ENCODE measurements at places on chromosomes 12 and 14.

DNA sequence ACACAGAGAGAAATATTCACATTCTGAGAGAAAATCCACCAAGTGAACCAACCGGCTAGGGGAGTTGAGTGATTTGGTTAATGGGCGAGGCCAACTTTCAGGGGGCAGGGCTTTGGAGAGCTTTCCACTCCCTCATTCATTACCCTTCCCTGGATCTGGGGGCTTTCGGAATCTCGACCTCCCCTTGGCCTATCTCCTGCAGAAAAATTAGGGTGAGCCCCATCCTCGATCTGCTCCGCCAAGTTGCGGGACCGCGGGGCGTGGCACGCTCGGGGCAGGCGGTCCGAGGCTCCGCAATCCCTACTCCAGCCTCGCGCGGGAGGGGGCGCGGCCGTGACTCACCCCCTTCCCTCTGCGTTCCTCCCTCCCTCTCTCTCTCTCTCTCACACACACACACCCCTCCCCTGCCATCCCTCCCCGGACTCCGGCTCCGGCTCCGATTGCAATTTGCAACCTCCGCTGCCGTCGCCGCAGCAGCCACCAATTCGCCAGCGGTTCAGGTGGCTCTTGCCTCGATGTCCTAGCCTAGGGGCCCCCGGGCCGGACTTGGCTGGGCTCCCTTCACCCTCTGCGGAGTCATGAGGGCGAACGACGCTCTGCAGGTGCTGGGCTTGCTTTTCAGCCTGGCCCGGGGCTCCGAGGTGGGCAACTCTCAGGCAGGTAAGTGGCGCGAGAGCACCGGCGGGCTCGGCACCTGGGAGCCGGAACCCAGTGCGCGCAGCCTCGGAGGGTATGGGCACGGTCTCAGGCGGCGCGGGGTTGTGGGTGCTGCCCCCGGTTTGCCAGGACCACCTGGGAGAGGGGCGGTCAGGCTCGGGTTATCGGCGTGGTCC is at the start of gene ERBB3:
TSS of gene ERBB3 (plus strand) at position 443 of the 833 bp plus-strand sequence. CDS start at position 579, 136 bp downstream.
- DNase-seq = peak; percentile 18

DNA sequence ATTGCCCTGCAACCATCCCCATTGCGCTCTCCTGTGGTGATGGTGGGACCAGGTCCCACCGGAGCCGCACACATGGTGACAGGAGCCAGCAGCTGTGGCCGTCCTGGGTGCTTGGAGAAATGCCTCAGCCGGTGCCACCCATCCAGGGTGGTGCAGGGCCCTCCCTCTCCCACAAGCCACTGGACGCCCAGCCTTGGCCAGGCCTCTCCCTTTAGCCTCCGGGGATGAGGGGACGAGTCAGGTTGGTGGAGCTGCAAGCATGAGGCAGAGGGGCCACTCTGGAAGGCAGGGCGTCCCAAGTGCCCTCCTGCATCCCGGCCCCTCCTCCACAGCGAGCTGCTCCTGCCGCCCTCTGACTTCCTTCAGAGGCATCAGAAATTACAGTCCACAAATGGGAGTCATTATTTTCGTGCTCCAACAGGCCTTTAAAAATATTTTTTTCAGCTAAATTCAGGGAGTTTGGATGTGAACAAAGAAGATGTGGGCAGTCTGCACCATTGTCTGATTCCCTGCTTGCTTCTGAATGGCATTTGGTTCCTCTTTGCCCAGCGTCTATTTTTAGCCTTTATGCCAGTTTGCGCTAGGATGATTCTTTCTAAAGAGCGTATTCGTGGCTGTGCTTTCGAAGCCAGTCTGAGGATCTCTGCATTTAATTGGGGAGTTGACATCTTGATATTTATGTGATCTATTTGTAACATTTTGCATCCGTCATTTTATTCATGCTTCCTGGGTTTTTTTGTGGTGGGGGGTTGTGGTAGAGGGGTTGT is 189.4 kb downstream of the ADGRD1 start:
- no peak for DNase-seq

DNA sequence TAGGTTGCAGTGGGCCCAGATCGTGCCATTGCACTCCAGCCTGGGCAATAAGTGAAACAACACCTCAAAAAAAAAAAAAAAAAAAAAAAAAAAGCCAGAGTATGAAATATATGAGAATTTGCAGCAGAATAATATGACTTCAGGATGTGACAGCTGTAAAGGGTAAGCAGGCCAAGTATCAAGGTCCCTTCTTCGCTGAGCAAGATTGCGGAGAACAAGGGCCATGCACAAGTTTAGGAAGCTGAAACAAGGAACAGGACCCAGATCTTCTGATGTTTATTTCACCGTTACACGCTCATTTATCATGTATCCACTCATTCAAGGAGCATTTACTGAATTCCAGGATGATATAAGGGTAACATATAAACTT is 659 bp upstream of the FOXJ2 start:
- no peak for DNase-seq

DNA sequence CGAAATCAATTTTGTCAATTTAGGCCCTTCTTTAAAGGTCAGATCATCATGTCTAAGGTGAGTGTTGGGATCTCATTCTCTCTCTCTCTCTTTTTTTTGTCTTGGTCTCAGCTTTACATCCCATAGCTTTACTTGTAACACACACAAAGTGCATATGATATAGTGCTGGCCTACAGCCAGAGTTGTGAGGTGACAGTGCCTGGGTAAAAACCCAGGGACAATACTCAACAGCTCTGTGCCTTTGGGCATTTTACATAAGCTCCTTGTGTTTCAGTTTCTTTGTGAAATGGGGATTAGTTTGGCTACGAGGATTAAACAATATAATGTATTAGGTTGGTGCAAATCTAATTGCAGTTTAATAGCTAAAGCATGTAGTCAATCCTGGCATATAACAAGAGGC is 40.2 kb downstream of the GRIP1 start:
- DNase-seq = no peak

DNA sequence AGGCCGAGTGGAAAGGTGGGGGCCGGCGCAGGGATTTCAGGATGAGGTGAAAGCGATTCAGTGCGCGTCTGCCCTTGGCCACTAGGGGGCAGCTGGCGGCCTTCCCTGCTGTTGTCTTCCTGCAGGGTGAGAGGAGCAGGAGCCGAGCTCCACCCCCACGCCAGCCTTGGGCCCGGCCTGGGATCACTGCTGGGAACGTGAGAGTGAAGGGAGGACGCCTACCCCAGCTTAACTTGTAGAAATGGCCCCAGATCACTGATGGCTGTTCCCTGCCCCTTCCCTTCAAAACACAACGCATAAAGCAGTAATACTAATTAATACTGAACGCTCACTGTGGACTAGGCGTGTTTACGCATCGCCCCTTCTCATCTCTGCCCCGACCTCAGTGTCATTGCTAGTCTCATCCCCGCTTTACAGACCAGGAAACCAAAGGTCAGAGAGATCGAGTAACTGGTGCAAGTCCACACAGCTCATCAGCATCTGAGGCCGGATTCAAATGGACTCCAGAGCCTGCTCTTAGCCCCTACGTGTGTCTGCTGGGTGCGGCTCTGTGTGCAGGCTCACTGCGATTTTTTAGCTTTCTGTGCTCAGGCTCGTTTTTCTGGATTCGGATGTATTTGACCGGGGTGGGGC is 24.3 kb downstream of the MVK start:
- peak; percentile 34 for DNase-seq

DNA sequence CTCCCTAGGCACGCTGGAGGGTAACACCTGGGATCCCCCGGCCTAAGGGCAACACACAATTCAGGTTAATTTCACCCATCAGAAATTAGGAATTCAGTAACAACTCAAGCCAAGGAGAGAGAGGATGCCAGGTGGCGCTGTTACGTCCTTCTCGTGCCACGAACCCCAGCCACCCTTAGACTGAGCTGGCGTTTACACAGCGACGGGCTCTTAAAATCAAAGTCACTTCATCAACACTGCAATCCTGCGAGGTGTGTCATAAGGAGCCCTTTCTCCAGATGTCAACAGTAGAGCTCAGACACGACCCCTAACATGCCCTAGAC is 110.6 kb upstream of the TMEM132D start:
- no peak for DNase-seq

DNA sequence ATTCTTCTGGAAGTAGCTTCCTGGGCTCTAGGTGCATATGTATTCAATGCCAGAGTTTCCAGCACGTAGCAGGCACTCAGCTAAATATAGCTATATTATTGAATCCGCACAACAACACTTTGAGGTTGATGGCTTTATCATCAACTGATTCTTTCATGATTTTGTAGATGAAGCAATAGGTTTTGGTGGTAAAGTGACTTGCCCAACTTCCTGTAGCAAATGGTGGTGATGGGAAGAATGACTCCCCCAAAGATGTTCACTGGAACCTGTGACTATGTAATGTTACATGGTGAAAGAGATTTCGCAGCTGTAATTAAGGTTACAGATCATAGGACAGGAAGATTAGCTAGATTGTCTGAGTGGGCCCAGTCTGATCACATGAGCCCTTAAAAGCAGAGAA is 3.2 kb downstream of the TDRD9 start:
- DNase-seq = no peak

DNA sequence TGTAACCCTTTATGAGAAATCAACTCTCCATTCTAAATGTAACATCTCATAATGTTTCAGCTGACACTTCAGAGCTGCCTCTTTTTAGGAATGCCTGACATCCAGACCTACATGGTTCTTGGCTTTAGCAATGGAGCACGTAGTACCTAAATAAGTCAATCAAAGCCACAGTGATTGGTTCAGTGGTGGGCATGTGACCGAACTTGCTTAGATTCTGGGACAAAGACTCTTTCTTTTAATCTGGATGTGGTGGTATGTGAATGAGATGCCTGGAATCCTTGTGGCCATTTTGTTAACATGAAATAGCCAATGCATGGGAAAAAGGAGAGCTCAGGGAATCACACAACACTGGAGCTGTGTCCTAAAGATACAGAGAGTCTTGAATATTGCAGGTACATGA is 11.8 kb downstream of the GPR65 start:
- DNase-seq = no peak

GRCh38 chr14:75972801-75973421 is 8.9 kb downstream of the TGFB3 start:
- DNase-seq = no peak

DNA sequence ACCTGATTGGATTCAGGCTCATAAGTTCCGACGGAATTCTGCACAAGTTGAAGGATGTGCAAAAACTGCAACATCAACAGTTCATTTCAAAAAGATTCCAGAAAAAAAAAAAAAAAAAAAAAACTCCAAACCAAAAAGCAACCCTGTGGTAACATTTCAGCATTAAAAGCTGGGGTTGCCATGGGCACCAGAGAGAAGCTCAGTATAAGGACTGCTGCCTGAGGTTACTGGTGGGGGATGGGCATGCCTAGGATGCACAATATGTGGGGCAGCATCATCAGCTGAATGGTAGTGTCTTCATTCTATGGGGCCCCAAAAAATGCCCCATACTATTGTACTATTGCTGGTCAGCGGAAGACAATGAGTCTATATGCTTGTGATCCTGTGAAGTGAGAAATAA is 44.7 kb downstream of the MBIP start:
- no peak for DNase-seq

GRCh38 chr12:90287585-90287984 is 578.9 kb upstream of the ATP2B1 start:
- DNase-seq = no peak

GRCh38 chr14:54713379-54713778 is 146.5 kb downstream of the SAMD4A start:
- DNase-seq = no peak

- DNase-seq = no peak
Measured at GRCh38 chr12:76480796-76481195, 78.8 kb downstream of the OSBPL8 start.

DNA sequence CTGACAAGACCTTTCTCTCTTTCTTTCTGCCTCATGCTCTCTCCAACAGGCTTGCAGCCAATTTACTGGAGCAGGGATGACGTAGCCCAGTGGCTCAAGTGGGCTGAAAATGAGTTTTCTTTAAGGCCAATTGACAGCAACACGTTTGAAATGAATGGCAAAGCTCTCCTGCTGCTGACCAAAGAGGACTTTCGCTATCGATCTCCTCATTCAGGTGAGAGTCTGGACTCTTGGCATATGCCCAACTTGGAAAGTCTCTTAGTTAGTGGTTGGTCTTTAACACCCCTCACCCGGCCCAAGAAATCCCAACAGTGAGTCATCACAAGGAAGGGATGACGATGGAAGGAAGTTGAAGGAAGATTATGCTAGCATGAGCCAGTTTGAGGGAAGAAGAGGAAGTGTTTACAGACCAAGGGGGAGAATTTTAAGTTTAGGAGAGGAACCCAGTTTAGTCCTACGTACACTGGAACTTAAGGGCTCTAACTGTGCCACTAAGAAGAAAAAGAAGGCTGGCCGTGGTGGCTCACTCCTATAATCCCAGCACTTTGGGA is 189.7 kb downstream of the ETV6 start:
- DNase-seq = no peak

DNA sequence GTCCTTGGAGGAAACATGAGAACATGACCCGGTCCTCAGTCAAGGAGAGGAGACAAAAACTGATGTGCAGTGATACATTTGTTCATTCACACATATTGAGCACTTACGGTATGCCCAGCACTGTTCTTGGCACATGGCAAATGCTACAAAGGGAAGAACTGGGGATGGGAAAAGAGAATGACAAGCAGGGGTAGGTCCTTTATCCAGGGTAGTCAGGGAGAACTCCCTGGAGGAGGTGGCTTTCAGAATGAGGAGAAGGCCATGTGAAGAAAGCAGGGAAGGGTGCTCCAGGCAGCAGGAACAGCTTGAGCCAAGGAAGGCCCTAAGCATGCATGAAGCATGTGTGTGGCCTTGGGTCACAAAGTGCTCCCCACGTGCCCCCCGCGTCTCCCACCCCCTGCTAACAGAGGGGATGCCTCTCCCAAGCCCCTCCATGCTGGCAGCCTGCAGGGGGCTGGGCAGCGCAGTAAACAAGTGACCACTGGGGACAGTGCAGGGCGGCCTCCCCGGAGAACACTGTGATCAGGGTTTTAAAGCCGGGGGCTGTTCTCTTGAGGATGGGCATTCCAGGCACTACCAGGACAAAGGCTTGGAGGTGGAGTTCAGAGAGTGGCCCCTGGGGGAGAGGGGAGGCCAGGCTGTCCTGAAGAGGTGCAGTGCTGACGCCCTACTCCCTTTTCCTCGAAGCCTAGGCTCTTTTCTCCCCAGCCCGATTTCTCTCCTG is 71.0 kb downstream of the PHETA1 start:
- no peak for DNase-seq

DNA sequence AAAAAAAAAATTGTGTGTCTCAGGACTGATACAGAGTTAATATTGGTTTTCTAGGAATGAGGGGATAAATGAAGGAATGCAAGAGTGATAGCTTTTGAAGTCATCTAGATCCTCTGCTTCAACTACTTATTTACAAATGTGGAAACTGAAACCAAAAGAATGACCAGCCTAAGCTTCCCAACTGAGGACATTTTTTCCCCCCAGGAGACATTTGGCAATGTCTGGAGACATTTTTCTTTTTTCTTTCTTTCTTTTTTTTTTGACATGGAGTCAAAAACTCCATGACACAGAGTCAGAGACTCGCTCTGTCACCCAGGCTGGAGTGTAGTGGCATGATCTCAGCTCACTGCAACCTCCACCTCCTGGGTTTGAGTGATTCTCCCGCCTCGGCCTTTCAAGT is 15.3 kb downstream of the DLK1 start:
- DNase-seq = no peak

DNA sequence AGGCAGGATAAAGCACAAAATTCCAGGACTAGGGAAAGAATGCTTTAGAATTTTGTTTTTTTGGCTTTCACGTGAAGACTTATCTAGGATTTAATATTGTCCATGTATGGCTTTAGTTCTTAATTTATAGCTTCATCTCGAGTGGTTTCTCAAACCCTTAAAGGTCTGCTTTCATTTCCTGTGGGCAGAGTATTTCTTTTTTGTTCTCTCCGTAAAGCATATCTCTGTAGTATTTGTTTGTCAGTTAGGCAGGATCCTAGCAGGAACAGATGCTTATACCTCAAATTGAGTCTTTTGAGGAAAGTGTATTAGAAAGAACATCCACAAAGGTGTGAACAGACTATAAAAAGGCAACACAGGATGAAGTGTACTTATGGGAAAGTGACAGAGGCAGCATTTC is 697.1 kb upstream of the SEL1L start:
- DNase-seq = no peak
